ENCODE measurements at places on chromosomes 12 and 14.

DNA sequence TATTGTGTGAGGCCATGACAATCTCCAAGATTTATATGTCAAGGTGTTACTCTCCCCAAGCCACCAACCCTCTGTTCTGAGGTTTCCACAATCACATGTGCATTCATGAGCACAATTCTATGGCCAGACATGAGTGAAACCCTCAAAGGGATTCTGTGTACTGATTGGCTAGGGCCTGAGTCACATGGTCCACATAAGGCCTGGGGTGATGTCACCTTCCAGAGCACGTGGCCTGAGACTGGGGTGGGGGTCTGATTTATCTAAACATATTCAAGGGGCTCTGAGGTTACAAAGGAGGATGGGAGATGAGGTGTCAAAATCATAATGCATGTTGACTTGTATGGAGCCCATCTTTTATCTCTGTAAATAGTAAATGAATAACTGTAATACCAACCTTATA, 1369.9 kb upstream of the TMEM132C start:
- no peak for DNase-seq

DNA sequence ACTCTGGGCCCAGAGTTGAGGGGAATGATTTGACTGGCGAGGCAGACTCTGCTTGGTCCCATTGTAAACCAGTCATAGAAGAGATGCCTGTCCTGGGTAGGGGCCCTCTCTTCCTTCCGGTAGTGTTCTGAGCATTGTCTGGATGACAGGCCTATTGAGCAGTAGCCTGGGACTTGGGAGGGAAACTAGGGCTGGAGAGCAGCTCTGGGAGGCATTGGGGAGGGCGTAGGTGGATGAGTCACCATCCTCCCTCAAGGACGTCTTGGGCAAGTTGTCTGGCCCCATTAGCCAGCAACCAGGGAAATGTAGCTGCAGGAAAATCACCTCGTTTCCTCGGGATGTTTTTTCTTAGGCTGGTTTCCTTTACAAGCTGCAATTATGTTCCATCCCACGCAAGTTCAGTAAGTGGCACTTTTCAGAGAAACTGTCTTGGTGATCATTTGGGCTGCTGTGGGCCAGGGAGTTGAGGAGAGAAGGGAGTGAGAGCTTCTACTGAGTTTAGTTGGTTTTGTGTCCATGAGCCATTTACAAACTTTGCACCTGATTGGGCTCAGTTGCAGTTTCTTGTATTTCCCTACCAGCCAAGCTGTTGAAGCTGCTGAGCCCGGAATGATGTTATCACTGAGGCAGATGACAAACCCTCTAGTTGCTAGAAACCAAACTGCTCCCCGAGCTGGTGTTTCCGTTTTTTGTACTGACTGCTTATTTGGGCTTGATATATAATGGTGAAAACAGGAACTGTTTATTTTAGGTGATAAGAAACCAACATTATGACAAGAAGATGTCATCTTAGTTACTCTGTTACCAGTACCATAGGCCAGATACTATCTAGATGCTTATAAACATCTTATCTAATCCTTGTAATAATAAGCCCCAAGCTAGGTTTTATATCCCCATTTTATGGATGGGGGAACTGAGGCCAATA, 147.6 kb downstream of the CHST11 start:
- peak; percentile 74 for DNase-seq

DNA sequence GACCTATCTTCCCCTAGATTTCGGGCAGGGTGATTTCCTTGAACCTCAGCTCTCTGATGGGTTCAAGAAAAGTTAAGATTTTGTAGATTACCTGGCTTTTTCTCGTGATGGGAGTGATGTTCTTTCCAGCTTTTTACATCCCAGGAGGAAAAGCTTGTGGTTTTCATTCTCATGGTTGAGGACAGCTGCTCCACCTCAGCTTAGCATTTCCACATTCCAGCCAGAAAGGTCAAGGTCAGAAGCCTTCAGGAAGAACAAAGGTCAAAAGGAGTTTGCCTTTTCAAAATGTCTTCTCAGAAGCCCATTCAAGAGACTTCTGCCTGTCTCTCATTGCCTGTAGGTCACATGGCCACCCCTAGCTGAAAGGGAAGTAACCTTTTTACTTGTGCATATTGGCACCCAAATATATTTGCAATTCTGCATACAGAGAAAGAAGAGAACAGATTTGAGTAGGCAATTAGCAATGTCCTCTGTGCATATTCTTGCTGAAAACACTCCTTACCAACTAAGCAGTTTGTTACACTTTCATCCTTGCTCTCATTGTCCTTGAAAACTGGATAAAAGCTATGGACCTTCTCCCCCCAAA, 6.6 kb upstream of the ADGRD1 start:
- DNase-seq: no peak

GRCh38 chr12:94207849-94208621, 59.7 kb downstream of the PLXNC1 start:
- DNase-seq: peak; percentile 65

GRCh38 chr12:103838254-103838914, 2.6 kb downstream of the NT5DC3 start:
- no peak for DNase-seq

DNA sequence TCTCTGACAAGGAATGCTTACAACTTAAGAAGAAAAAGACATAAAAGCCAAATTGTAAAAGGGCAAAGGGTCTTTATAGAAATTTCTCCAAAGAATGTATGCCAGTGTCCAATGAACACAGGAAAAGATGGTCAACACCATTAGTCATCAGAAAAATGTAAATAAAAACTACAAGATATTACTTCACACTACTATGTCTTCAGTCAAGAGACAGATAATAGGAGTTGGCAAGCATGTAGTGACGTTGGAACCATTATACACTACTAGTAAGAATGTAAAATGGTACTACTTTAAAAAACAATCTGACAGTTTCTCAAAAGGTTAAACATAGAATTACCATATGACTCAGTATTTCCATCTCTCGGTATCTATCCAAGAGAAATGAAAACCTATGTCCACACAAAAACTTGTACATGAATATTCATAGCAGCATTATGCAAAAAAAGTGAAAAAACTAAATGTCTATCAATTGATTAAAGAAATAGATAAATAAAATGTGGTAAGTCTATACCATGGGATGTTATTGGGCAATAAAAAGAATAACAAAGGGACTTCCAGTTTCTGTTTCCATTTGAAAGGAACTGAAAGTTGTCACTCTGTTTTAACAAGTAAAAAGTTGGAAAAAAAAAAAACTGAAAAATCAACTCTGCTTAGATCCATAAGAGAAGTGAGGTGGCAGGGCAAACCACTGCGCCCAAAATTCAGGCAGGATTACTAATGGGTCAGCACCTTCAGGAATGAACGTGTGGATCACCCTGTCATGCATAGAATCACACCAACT, 69.8 kb downstream of the ALG10B start:
- DNase-seq: no peak

DNA sequence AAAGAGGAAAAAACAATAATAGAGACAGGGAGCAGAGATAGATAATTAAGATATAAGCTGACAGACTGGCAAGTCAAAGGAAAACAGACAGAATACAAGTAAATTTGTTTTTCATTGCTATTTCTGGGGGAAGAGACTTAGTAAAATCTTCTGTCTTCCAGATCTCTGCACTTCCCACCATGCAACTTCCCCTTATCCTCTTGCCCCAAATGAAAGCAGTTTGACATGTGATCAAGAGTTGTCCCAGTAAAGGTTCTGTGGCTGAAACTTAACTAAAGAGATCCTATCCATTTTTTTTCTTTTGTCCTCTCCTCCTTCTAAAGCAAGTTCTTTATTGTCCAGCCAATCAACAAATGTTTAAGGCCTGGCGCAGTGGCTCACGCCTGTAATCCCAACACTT, 1.5 kb upstream of the MLF2 start:
- no peak for DNase-seq

DNA sequence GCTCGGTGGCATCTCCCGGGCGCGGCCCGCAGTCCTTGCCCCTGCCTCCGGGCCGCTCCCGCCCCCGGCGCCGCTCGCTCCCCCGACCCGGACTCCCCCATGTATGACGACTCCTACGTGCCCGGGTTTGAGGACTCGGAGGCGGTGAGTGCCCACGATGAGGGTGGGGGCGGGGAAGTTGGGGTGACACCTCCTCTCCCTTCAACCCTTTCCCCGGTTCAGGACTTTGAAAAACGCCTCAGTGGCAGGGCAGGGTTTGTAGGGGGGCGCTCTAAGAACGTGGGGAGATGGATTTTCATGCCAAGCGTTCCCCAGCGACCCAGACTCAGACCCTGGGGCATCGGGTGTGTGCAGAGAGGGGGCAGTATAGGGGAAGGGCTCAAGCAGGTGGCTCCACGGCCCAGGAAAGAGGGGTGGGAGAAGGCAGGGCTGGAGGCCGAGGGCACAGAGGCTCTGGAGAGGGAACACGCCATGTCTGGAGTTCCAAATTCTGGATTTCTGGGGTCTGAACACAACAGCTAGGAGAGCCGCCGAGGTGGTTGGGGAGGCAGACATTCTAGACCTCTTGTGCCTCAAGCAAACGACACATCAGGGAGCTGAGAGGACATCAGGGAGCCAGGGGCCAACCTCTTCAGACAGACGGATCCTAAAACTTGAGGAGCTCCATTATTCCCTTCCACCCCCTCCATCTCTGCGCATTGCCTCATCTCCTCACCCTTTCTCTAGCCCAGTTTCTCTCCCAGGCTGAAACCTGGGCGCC, 715 bp downstream of the CACNB3 start:
- no peak for DNase-seq

- DNase-seq: no peak
These were observed 108.4 kb downstream of the C12orf42 start for GRCh38 chr12:103387385-103387784.

GRCh38 chr14:70018230-70018629, 139.0 kb downstream of the SMOC1 start:
- DNase-seq: no peak

DNA sequence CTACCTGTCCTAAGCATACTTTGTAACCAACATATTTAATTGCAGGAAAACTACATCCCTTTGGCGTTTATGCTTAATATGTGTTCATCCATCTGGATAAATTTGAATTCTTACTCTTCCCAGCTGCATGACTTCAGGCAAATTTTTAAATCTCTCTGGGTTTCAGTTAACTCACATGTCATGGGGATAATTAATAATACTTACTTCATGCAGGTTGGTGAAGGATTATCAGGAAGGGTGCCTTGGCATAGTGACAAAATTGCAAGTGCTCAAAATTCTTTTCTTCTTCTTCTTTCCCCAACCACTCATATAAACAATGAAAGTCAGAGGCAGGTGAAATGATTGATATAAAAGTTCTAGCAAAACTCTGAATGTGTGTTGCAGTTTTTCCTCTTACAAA, 15.9 kb downstream of the SYT10 start:
- no peak for DNase-seq

All from T-helper 2 cell treated with Interferon-gamma antibody and Interleukin-4, amounts not matched to agents 5 μg/mL and 100 μg/mL, for 36 hours (primary cell).